ENCODE measurements at places on chromosomes 6 and 20. TPM values are rescaled to one million over a fixed set of nuclear protein-coding genes. Genes with fewer than 3 reads are reported as not detected.
A peak's percentile ranks its signal among the peaks of the same experiment; 100 is the strongest.

The CD93 gene
- total RNA-seq: not detected

The COL21A1 gene
- total RNA-seq: 8.0 TPM

The SIGLEC1 gene
- total RNA-seq: not detected

The ENPP4 gene
- 10.0 TPM for total RNA-seq

The WFDC12 gene
- total RNA-seq: not detected

The HLA-DOB gene
- not detected for total RNA-seq

The TMEM14B gene
- 64.1 TPM for total RNA-seq

The RUNX2 gene
- total RNA-seq: 35.4 TPM

The RIMS1 gene
- total RNA-seq: 8.3 TPM

GRCh38 chr6:28725890-28726348, 197.9 kb downstream of the TRIM27 start:
- DNase-seq: no peak

DNA sequence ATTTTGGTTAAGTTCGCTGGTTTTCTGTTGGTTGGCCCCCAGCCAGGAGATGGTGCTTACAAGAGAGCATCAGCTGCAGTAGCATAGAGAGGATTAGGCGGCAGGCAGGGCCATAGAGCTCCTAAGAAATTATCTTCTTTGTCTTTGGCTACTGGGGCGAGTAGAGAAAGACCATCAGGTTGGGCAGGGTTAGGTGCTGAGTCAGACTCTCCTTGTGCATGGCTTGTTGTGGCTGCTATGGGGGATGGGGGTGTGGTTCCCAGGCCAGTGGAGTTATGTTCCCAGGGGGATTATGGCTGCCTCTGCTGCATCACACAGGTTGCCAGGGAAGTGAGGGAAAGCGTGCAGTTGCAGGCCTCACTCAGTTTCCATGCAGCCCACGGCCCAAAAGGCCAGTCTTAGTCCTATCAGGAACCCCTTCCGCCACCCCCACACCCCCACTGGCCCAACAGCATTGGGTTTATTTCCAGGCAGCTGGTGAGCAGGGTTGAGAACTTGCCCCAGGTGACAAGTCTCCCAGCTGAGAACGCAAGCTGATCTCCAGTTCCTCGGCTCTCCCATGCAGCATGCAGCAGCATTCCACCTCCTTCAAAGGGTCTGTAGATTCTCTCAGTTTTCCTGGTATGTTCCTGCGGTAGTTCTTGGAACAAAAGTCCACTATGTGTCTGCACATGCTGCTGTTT, 243.7 kb downstream of the UTRN start:
- no peak for DNase-seq

- DNase-seq: no peak
Observed at GRCh38 chr20:61407561-61407960, 155.5 kb downstream of the CDH4 start.

GRCh38 chr20:13936781-13937576, 53.4 kb downstream of the SEL1L2 start:
- no peak for DNase-seq

DNA sequence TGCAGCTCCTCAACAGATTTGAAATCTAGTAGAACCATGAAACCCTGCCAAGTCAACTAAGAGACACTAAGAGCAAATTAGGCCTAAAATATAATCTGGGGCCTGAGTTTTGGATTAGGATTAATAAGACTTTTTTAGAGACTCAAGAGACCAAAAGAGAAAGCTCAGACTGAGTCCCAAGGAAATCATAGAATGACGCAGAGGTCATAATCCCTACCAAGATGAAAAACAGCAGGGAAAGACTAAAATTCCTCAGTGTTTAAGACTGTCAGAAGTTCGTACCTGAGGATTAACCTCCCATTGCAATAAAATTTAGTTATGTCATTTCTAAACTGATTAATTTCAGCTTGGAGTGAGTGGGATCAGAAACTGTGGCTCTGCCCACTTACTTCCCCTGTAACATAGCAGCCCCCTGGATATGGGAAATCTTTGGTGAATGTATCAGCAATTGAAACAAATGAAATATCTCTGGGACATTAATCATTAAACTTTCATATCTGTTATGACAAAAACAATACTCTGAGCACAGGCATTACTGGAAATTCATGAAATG, 200.3 kb downstream of the EDN1 start:
- peak; percentile 44 for DNase-seq

Measured in osteoblast (primary cell).